ENCODE measurements at places on chromosomes 4 and X.

DNA sequence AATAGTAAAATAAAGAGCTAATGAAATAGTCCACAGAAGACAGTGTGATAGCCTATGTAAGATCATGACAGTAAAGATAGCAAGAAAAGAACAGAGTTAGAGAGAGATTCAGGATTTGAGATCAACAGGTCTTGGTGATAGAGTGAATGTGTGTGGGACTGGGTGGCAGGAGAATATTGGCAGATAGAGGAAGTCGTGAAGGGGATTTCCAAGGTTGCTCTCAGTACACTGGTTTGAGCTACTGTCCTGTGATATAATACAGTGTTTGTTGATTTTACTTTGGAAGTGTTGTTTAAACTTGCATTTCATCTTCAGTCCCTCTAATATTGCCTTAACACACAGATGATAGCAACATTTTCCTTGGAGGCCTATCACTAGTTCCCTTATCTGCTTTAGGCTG lies 44.1 kb downstream of the DTHD1 start:
- DNase-seq = no peak

DNA sequence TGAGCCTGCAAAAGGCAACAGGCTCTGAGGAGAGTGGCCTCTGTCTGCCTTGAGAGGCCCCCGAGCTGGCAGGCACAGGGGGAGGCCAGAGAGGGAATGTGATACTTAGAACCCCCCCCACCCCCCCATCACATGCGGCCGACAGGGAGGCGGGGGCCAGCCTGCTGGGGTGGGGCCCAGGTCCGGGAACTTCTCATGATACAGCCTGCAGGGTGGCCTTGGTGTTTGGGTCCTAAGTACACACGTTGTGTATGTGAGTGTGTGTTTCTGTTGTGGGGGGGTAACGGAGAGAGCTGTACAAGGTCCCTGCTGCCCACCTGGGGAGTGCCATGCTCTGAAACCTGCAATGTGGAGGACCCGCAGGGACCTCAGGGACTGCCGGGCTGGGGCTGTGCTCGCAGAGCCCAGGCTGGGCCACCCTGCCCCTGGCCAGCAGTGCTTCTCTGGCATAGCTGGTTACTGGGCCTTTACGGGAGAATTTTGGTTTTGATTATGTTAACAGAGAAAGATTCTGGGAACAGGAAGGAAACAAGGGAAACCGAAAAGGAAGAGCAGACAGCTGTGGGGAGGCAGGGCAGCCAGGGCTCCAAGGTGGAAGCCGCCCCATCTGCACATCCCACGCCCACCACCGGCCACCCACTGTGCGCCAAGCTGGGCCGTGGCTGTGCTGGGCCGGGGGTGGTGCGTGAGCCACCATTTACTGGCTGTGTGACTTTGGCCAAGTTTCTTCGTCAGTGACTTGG lies 19.9 kb downstream of the SH3BP2 start:
- no peak for DNase-seq

GRCh38 chrX:46727441-46727840 lies 31.5 kb downstream of the SLC9A7 start:
- no peak for DNase-seq

- DNase-seq = no peak
Measured at GRCh38 chrX:67917421-67918010, 373.7 kb downstream of the AR start.

DNA sequence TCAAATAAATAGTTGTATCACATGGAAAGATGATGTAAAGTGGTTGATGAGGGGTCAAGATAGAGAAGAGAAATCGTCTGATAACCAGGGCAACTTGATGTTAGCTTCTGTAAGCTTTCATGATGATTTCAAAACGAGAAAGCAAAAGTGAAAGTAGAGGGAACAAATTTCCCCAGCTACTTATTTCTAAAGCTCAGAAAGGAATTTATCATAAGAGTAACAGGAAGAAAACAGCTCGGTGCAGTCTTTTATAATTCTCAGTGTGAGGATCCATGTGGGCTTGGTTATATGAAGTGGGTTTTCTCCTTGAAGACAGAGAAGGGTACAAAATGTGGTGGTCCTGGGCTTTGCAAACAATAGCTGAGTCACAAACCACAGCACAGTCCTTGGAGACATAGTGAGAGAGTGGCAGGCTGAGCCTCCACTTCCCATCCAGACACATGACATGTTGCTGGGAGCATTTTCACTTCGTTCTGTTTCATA lies 32.1 kb upstream of the GLRA2 start:
- no peak for DNase-seq

GRCh38 chr4:2663275-2663674 lies 92.9 kb downstream of the TNIP2 start:
- no peak for DNase-seq

DNA sequence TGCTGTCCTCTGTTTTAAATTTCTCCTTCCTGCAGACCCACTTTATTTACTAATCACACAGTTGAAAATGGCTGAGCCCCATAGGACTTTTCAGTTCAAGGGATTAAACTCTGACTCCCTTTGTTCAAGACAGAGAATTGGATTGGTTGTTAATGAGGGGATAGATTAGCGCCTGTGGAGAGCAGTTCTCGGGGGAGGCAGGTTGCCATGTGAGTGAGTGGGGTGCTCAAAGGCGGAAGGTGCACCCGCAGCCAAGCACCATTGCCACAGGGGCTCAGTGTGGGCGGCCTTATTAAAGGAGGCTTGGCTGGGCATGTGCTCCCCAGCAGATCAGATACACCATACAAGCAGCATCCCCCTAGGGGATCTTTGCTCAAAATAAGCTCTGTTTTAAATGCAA lies 7.9 kb upstream of the CBR4 start:
- DNase-seq = no peak

DNA sequence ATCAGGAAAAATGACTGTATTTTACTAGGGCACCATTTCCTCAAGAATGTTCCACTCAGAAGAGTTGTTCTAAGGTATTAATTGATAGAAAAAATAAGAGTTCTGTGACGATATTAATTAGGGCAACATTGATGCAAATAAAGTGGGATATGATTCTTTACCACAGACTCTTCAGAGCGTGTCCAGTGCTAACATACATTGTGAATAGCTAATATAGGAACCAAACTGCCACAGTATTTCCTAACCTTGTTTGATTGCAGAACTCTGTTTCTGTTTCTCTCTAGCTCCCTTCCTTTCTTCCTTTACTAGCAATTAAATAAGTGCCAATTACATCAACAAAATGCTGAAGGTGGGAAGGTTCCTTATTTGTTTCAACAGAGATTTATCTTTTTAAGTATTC lies 154.1 kb upstream of the CPEB2 start:
- DNase-seq = no peak

- peak; percentile 5 for DNase-seq
Measured at GRCh38 chr4:150297861-150298474, 219.7 kb downstream of the DCLK2 start.

GRCh38 chr4:4969298-4969697 lies 50.0 kb downstream of the CYTL1 start:
- no peak for DNase-seq

GRCh38 chrX:18873189-18873791 lies 110.6 kb downstream of the PHKA2 start:
- DNase-seq = no peak

- DNase-seq = peak; percentile 14
Measured at GRCh38 chr4:26787461-26788340, 72.9 kb upstream of the STIM2 start.

DNA sequence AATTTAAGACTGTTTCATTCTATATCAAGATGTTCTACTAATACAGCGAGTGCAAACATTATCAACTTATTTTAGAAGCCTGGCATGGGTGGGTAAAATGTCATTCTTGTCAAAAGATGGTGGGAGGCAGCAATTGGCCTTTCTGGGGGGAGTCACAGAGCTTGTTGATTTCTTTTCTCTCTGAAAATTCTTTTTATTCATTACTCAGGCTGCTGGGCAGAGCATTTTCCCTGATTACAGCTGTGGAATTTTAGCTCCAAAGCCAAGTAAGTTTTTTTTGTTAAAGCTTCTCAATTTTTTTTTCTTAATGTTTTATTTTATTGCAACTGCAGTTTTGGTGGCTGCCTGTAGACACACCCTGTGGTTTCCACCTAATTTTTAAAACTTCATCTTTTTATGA lies 50.4 kb downstream of the GPC4 start:
- no peak for DNase-seq

- DNase-seq = no peak
Measured at GRCh38 chr4:85496126-85496849, 21.3 kb downstream of the ARHGAP24 start.

DNA sequence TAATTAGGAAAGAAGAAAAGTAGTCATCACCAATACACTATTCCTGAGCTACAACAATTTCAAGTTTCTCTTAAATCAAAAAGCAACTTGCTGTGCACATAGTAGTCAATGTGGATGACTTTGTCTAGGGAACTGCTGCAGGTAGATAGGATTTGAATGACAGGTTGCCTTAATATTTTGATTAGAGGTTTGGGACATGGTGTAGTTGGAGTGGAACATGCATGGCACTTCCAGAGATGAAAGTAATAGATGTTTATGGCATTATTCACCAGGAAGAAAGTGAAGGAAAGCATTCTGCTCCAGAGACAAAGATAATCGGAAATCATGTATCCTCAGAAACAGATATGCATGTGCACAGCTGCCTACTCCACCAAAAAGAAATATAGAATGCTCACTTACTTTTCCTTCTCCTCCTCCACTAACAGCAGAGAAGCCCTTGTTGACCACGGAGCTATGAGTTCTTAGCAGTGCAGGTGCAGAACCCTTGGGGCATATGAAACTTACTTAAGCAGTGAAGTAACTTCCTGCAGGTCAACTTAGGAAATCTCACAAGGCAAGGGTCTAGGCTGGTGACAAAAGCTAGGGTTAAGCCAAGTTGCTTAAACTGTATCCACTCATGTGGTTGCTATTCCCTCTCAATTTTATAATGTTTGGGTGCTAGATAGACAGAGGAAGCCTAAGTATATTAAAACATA lies 390.8 kb downstream of the HNRNPD start:
- no peak for DNase-seq

DNA sequence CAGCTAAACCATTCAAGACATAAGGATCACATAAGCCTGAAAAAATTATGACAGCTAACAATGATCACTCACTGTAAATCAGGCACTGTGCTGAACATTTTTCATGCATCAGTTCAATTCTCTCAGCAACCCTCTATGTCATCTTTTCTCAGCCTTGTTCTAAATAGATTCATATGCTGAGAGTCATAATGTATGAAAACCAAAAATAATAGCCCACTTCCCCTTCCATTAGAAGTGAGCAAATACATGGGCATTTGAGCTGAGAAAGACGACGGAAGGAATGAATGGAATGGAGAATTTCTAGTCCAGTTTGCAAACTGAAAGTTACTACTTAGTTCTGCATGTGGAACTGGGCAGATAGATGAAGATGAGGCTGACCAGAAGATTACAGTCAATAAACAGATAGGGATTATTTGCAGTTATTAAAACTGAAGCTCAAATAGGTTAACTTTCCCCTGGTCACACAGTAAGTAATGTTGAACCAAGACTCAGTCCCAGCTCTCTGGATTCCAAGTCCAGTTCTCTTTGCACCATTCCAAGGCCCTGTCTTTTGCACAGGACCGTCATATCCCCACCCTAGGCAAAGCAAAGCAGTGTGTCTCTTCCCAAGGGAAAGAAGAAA lies 1.6 kb upstream of the SH3RF1 start:
- DNase-seq = no peak

GRCh38 chr4:29540439-29541102 lies 1179.6 kb upstream of the PCDH7 start:
- DNase-seq = no peak

GRCh38 chr4:91427171-91427570 lies 876.6 kb upstream of the GRID2 start:
- DNase-seq = no peak

- no peak for DNase-seq
Measured at GRCh38 chr4:143186212-143186611, 1.5 kb downstream of the USP38 start.

- no peak for DNase-seq
Measured at GRCh38 chrX:122869171-122869570, 314.9 kb upstream of the GRIA3 start.

DNA sequence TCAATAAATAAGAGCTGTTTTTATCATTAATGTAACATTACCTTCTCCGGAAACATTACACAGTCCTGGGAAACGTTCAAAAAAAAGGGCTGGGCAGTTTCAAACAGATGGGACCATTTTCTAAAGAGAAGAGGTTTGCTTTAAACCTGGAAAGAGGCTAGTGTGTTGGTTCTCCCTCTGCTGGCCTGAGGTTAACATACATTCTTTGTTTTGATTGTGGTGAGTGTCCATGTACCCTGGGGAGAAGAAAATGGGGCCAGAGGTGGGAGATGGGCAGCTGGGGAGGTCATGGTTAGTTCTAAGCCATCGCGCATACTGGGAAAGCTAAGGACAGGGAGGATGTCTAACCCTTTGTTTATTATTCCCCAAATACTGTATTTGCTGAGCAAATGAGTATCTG lies 194.7 kb downstream of the CPEB2 start:
- no peak for DNase-seq

- no peak for DNase-seq
Measured at GRCh38 chr4:16205298-16206164, 20.7 kb downstream of the TAPT1 start.
